ENCODE measurements at places on chromosomes 7 and 10. TPM values are rescaled to one million over a fixed set of nuclear protein-coding genes. Genes with fewer than 3 reads are reported as not detected.

DNA sequence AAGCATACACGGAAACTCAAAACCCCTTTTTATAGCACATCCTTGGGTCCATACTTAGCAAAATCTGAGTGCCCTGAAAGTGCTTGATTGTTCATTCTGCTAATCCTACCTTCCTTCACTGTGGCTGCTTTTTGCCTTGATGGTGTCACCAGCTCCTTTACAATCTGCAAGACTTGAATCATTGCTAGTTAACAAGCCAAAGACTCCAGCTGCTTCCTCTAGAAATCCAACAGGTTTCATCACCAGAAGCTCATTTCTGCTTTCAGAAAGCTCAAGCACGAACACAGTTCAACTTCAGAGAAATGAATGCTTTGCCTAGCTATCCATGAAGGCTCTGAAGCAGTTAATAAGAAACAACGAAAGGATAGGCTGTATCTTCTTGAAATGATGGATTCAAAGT, 38.0 kb downstream of the USP6NL start:
- H3K27me3 ChIP-seq = no peaks in the 10 kb centered on the region
- DNase-seq = no peak
- H3K36me3 ChIP-seq = no peaks in the 10 kb centered on the region
- H3K4me1 ChIP-seq = no peaks in the 10 kb centered on the region
- H3K4me3 ChIP-seq = no peak overlapping the region

DNA sequence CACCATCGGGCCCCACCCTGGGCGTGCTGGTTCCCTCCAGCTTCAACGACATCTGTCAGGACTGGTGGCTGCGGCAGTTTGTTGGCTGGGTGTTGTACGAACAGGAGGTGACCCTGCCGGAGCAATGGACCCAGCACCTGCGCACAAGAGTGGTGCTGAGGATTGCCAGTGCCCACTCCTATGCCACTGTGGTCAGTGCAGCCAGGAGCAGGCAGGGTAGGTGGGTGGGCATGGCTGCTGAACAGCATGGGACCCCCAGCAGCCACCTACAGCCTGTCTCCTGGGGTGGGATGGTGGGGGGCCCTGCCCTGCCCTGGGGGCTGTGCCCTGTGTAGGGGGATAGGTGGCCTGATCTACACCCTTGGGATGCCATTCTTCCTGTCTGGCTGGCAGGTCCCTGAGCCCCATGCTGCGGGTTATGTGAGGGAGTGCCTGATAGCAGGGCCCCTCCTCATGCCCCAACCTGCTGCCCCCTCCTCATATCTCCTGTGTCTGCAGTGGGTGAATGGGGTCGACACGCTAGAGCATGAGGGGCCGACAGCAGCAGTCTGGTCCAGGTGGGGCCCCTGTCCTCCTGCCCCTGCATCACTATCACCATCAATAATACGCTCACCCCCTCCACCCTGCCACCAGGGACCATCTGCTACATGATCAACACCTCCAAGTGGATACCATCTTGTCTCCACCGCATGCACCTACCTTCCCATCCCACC, 56.9 kb downstream of the ZNF727 start:
- no peak overlapping the region for H3K4me3 ChIP-seq
- no peak overlapping the region for H3K27ac ChIP-seq
- H3K4me1 ChIP-seq = no peaks in the 10 kb centered on the region

DNA sequence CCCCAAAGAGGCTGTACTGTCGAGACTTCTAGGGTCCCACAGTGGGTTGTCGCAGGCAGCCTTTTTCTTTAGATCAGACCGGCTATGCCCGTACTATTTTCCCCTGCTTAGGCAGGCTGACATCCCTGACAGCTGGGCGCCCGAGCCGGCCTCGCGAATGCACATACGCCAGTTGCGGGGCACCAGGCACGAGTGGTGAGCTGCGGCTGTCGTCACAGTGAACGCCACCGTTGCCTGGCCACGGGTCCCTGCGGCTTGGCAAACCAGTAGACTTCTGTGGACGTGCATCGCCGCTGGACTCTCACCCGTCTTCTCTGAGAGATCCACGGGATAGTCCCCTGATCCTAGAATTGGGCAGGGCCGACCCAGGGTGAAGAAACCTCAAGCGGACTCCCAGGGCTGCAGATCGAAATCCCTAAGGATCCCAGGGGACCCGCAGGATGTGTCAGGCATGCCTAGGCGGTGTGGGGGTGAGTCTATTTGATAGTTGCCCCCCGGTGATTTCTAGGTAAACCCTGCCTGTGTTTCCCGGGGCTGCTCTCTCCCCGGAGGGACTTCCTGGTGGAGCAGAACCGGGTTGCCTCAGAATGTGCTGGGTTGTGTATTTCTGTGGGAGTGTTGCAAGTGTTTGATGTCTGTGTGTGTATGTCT, 33.0 kb upstream of the ZNF273 start:
- H3K4me1 ChIP-seq = no peaks in the 10 kb centered on the region
- H3K27ac ChIP-seq = no peak overlapping the region
- peaks cover 5% of the 10 kb centered on the region for H3K27me3 ChIP-seq
- DNase-seq = no peak

DNA sequence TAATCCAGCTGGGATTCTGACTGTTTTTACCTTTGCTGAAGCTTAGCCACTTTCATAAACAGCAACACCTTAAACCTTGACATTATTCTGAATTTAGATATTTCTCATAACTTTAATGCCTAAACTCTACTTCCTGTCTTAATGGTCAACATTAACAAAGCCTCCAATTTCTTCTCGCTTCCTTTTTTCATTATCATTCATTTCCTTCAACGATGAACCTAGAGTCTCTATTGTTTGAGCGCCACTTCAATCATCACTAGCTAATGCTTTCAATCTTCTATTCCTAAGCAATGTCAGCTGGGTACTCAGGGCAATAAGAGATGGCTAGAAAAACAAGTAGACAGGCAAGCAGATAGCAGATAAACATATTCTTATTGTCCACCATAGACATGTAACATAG, 96.6 kb upstream of the TMEM196 start:
- no peaks in the 10 kb centered on the region for H3K36me3 ChIP-seq
- H3K4me3 ChIP-seq = no peak overlapping the region
- DNase-seq = no peak
- no peak overlapping the region for H3K27ac ChIP-seq
- no peaks in the 10 kb centered on the region for H3K27me3 ChIP-seq

DNA sequence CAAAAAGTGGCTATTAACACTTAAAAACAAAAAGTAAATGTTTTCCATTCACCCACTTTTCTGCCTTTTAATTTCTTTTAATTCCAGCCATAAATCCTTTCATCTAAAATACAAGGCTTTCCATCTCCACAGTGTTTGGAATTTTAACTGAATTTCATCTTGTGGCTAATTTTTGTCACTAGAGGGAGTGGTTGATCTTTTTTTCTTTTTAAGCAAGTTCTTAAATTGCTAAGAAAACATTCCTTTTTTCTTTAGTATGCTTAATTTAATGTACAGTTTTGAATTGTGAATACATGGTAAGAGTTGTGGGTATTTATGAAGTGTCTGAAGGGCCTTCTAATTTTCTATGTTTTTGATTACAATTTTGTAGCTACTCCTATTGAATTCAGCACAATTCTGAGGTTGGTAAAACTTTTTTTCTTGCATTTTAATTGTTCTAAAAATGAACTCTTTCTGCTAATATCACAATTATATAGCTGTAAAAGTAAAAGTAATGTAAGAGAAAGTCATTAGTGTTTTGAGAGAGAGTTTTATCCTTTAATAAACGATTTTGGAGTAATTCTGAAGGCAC, 54.9 kb upstream of the ANK3 start:
- H3K27ac ChIP-seq = no peak overlapping the region
- no peaks in the 10 kb centered on the region for H3K36me3 ChIP-seq
- peaks cover 22% of the 10 kb centered on the region for H3K4me1 ChIP-seq
- no peak overlapping the region for H3K4me3 ChIP-seq

DNA sequence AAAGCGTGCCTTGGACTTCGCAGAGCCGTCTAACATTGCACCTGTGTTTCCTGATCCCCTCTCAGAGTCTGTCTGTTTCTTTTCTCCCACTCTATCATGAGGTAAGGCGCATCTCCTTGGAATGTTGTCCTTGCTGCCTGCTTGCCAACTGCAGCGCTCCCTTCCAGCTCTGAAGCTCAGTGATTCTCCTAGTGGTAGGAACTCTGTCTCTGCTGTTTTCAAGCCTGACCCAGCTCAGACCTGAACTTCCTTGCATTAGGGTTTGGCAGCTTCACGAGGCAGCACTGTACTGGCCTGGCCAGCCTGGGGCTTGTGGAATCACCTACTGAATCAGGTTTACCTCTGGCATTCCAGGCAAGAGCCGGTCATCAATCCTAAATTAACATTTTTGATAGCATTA, 123.9 kb downstream of the CREB5 start:
- H3K27me3 ChIP-seq = no peaks in the 10 kb centered on the region
- H3K36me3 ChIP-seq = no peaks in the 10 kb centered on the region
- H3K4me3 ChIP-seq = no peak overlapping the region
- H3K4me1 ChIP-seq = peaks cover 6% of the 10 kb centered on the region

DNA sequence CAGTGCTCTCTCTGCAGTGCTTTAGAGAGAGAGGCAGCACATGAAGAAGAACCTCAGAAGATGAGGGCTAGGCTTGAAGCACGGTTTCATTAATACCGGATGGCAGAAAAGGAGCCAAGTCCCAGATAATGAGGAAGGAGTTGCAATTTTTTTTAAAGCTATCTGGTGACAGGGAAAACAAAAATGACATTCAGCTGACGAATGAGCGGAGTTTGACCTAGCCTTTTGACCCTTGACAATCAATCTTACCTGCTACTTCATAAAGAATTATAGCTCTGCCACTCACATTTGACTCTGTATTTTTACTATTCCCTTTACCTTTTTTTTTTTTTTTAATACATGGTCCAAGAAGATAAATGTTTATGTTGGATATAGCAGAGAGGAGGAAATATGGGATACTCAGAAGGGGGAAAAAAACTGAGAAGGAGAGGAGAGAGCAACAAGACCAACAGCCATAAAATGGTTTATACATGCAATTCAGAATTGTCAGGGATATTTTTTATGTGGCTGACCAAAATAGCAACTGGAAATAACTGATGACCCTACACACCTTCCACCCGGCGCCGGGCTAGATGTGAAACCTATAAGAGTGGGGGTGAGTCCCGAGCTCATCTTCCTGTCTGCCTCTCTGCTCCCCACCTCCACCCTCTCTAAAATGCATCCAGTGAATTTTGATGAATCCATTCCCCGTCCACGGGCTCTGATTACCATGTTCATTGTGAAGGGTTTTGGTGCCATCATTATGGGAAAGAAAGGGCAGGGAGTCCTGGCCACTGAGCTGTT, 274.4 kb upstream of the YAE1 start:
- no peak for DNase-seq
- no peaks in the 10 kb centered on the region for H3K4me1 ChIP-seq
- H3K36me3 ChIP-seq = no peaks in the 10 kb centered on the region
- no peak overlapping the region for H3K4me3 ChIP-seq
- H3K27ac ChIP-seq = no peak overlapping the region

DNA sequence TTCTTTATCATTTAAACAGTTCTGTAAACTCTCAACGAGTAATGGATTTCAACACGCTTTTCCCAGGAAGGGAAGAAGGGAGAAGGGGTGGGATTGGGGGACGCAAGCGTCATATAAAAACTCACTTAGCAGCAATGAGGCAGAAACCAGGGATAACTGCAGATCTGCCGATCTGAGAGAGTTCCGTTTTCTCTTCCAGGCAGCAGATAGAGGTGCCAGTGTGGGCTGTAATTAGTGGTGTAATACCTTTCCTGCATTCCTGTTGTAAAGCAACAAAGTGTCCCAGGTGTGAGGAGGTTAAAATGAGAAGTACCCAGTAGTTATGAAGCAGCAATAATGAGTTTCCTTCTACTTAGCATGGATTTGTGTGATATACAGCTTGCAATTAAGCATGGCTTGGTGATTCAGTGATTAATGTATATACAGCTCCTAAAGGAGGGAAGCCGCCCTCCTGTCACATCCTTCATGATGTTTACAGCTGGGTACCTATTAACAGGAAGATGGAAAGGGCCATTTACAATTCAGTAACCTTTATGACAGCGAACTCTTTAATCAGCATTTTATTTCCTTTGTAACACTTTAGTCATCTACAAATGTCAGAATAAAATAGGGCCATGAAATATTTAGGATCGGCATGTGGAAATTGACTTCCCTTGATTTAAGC, 271.9 kb downstream of the LRMDA start:
- no peak for DNase-seq
- peaks cover 11% of the 10 kb centered on the region for H3K4me1 ChIP-seq
- H3K27ac ChIP-seq = no peak overlapping the region
- H3K27me3 ChIP-seq = no peaks in the 10 kb centered on the region
- no peak overlapping the region for H3K4me3 ChIP-seq

DNA sequence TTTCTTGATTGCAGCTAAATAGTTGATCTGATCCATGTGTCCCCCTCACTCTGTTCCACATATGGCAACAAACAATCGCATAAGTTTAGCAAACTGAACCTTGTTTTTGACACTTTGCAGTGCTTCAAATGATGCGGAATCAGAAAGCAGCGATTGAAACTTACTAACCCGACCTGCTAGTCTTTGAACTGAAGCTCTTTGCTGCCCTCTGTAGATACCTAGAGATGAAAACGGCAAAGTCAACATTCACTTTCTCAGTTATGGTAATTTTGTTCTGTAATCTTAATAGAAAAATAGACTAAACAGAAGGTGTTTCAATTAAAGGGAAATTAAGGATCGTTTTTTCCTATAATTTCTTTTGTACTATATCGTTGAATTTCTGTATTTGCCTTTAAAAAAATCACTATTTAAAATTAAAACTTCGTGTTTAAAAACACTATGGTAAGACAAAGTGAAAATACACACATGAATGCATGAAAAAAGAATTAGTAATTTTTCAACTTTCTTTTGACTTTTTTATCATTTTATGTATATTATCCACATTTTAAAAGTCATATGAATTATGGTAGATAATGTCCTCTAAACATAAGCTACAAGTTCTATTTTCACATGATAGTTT, 276.5 kb downstream of the MAGI2 start:
- no peaks in the 10 kb centered on the region for H3K36me3 ChIP-seq
- H3K4me1 ChIP-seq = peaks cover 4% of the 10 kb centered on the region
- no peak overlapping the region for H3K4me3 ChIP-seq
- no peak overlapping the region for H3K27ac ChIP-seq
- H3K27me3 ChIP-seq = no peaks in the 10 kb centered on the region

DNA sequence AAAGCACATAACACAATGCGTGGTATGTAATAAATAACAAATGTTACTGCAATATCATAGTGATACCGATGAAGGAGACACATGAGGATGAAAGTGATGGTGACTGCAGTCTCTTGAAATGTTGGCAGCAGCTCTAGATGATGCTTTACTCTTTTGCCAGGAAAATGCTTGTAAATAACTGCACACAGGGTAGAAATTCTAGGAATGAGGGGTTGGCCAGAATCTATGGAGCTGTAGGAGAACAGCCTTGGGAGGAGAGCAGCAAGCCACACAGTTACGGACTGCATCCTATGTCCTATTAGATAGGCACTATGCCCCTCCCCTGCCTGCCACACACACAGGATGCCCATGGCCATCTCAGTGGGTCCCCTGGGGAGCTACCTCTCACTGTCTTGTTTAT, 97.6 kb upstream of the GSDME start:
- H3K4me1 ChIP-seq = no peaks in the 10 kb centered on the region
- no peaks in the 10 kb centered on the region for H3K27me3 ChIP-seq
- no peak for DNase-seq
- no peak overlapping the region for H3K4me3 ChIP-seq

GRCh38 chr7:154568346-154568745, 434.6 kb downstream of the PAXIP1 start:
- no peaks in the 10 kb centered on the region for H3K36me3 ChIP-seq
- no peak for DNase-seq
- H3K4me3 ChIP-seq = no peak overlapping the region
- H3K4me1 ChIP-seq = no peaks in the 10 kb centered on the region

Gene GNAT3
- not detected for total RNA-seq

Gene OPN4
- not detected for total RNA-seq

Gene CRPPA
- 3.9 TPM for total RNA-seq

Gene OR2A42
- total RNA-seq = not detected

Gene SPDYE2B
- not detected for total RNA-seq

Gene CYP3A5
- total RNA-seq = 7.5 TPM

Gene ANXA11
- total RNA-seq = 109 TPM

Gene TAC1
- 14.4 TPM for total RNA-seq

Gene MSS51
- 2.8 TPM for total RNA-seq

Gene PAX4
- not detected for total RNA-seq

Gene TRIM50
- not detected for total RNA-seq

Gene JCAD
- total RNA-seq = 119 TPM
